ENCODE measurements at places on chromosomes 2 and 18.

GRCh38 chr18:63962137-63962536, 7.7 kb upstream of the SERPINB8 start:
- DNase-seq = no peak

GRCh38 chr2:239271882-239272281, 128.9 kb downstream of the HDAC4 start:
- no peak for DNase-seq

DNA sequence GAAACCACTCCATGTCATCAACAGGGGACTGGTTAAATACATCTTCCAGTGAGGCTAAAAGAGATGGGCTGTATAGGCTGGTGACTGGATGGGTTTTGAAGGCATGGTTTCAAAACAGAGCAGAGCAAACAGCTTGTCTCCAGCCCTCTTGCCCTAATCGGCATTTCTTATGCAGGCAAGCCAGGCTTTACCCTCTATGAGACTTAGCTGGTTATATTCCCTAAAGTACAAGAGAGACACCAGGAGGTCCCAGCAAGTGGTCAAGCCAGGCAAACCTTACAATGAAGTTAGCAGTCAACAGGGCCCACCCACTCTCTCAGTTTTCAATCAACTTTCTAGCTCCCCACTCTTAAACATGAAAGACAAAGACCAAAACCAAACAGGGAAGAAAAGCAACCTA, 19.0 kb downstream of the OSBPL1A start:
- no peak for DNase-seq

DNA sequence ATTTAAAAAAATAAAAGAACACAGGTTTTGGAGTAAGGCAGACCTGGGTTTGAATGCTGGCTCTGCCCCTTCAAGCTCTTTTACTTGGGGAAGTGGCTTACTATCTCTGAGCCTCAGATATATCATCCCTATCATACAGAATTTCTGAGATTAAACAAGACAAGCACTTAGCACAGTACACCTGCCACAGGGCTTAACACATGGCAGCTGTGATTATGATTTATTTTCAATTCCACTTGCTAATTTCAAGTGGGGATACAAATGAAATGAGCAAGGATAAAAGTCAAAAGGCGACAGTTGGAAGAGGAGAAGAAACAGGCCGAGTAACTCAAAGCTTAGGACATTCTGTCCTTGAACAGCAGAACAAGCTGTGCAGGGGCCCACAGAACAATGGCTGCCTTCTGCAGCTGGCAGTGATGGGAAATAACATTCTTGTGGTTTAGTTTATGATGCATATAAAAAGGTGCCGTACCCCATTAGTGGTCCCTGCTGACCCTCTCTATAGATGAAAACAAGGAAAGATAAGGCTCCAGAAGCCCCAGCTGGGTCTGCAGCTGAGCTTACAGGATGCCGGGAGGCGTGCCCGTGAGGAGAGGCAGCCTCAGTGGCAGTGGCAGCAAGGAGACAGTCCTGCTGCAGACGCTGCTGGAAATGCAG, 45.3 kb downstream of the KIF3C start:
- no peak for DNase-seq

- no peak for DNase-seq
Observed at GRCh38 chr2:136770384-136770783, 5.0 kb downstream of the THSD7B start.

DNA sequence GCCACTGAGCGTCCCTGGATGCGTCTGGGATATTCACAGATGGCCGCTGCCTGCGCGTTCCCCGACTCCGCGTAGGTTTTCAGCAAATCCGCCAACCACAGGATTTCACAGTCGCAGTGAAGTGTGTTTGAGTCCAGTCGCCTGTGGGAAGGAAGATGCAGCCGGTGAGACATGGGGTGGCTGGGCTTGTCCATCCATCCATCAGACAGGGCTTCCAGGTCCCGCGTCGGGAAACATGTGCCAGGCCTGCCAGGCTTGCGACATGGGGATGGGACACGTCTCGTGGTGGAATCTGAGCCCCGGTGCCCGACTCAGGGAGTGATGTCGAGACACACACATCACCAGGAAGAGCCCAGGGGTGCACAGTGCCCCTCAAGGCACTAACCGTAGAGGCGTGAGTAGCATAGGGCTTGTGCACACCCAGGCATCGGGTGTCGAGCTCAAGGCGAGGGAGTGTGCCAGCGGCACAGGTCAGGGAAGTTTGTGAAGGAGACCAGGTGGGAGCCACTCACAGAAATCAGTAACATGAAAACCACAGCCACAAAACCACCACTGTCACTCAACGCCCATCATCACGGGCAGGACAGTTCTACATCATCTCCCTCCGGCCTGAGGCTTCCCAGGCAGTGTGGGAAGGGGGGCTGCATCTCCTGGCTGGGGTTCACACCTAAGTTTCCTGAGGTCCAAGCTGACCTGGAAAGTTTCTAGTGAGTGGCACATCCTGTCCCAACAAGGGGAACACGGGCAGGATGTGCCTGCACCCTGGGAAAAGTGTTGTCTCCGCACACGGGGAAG, 63.9 kb downstream of the PXDN start:
- no peak for DNase-seq

GRCh38 chr2:74424139-74424992, 2.8 kb downstream of the WDR54 start:
- no peak for DNase-seq

DNA sequence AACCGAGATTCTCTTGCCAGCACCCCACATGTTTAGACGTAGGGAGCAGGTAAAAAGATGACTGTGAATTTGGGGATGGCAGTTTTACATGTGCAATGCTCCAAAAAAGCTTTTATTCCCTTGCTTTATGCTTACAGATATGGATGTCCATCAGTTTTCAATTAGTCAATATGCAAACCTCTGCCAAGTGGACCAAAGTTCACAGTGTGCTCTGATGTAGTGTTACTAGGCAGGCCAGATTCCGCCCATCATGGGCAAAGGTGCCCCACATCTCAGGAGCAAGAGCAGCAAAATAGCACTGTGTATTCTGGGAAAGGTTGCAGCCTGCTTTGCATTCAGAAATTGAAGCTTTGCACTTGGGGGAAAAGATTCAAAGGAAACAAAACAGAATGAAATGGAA, 329.7 kb upstream of the ZEB2 start:
- DNase-seq = no peak

DNA sequence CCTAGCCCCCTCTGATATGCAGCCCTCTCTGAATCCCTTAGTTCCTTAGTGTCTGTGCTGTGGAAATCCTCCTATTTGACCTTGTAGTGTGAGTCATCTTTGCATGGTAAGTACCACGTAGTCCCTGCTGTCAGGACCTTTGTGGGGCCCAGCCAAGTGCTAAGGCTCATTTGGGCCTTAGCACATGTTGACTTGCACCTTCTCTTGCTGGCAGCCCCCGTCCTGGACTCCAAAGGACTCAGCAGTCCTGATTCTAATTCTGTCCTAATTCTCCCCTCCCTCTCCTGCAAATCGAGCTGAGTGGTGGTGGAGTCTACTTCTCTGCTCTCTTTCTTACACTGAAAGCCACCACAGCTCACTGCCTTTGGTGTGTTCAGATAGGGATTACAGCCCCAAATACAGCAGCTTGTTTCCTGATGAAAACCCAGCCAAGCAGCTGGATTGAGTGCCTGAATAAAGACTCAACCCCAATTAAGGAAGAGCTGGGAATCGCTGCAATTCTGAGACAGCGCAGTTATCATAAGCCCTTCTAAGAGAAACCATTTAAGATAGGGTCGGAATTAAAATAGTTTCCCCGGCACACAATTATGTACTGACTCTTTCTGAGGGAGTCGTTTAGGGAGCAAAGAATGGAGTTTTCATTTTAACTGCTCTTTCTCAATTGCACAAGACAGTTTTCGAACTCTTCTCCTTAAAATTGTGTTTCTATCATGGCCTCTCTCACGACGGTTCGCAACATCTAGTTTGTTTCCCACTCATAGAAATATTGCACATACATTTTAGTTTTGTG, 215.6 kb upstream of the TNP1 start:
- DNase-seq = no peak

DNA sequence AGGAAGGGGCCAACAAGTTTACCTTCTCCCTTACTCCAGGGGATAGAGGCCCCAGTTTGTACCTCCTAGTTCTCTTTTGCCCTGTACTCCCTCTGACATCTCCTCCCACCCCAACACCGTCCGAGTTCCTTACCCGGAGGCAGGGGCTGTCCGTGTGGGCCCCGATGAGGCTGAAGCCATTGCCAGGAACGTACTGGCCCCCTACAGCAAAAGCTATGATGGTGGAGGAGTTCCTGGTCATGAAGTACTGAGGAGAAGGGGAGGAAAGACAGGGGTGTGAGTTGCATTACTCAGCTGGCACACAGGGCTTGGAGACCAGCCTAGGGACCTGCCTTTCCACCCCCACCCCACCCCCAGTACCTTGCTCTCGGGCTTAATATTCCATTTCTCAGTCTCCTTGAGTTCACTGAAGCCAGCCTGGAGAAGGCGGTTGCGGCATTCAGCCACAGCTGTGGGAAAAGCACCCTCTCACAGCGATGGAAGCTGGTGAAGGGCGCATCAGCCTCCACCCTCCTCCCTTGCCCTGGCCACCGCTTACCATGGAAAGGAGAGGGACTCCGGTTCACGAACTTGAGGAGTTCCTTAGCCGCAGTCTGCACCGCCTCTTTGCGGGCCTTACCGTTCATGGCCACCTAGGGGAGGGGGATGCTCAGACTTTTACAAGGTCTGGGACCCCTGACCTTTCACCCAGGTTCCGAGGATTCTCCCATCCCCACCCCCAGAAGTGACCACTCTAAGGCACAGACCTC, 1.0 kb downstream of the DNPEP start:
- no peak for DNase-seq

DNA sequence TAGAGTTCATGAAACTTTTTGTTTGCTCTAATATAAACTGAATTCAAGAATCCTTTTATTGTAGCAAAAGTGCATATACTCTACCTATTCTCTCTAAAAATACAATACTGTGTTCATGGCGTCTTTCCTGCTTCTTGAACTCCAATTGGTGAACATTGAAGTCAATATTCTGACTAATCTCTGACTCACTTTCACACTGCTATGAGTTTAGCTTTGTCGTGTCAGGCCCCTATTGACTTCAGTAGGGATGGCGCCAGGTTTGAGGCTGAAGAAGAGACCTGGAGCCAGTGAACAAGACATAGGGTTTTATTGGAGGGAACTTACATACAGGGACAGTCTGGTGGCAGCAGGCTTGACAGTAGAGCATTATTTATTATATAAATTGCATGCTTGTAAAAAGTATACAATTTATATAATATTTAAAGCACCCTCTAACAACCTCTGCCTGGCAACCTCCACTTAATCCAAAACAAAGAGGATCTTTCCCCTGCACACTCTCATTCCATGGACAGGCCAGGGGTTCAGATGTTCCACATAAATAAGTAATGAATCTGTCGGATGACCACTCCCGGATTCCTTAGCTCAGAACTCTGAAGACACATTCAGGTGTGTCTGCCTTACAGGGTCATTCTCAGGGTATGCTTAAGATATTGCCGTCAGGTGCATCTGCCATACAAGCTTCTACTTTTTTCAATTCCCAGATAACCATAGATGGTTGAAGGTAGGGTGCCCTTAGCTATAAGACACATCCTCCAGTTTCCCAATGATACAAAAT, 141.0 kb downstream of the CERS6 start:
- DNase-seq = no peak

DNA sequence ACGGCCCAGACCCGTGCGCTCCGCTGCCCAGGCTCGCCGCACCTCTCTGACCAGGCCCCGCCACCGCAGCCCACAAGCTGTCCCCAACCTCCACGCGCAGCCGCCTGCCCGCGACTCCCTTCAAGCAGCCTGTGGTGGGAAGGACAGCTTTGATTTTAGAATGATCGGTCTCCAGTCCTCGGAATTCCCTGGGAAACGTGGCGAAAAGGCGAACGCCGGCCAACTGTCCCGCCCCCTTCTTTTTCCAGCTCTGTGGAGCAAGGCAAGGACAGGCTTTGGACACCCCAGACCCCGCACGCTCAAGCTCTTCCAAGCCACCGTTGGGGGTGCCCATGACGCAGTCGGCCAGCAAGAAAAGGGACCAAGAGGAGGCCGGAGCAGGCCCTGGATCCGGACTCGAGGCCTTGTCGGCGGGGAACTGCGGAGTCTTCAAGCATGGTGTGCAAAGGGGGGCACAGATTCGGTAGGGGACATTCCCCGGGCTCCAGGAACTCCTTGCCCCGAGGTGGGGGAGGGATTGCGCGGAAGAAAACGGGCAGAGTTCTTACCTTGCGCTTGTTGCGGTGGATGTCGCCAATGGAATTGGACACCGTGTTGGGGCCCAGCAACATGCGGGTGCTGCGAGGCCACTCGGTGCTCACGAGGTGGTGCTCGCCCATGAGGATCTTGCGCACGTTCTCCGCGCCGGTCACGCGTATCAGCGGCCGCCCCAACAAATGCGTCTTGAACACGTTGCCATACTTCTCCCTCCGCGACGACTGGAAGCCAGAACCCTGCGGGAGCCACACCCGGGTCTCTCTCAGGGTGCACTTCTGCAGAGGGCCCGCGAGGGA, 4.0 kb downstream of the CYP26B1 start:
- no peak for DNase-seq

DNA sequence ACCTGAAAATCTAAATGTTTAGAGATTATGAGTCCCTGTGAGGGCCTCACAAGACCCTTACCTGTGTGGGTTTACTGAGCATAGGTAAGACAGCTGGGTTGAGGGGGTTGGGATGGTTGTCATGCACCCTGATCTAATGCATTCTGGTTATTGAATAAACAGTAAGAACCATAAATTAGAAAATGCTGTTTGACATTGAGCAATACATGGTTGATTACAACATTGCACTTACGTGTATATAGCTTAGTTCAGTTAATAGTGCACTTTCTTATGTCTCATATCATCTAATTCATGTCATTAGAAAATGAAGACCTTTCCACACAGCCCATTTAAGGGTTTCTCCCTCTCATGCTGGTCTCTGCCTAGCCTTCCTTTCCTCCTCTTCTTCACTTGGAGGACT, 253.5 kb upstream of the ATP5MC3 start:
- no peak for DNase-seq

- DNase-seq = peak; percentile 78
Observed at GRCh38 chr18:63890950-63891304, 3.4 kb downstream of the SERPINB2 start.

DNA sequence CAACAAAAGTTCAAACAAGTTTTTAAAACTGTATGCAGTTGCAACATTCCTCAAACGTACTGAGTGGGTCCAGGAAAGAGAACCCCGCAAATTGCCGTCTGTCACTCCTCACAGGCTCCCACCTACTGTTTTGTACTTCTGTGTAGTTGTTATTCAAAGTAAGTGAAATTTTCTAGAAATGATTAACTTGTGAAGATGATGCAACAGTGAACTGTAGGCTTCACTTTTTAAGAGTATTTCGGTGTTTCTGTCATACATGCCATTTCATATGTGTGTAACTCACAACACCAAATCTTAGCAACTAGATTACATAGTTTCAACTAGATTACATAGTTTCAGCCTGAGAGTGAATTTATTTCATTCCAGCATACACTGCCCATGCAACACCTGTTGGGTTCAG, 226.0 kb upstream of the TANK start:
- DNase-seq = no peak

GRCh38 chr2:221571551-221572218, 419 bp downstream of the EPHA4 start:
- peak; percentile 16 for DNase-seq

DNA sequence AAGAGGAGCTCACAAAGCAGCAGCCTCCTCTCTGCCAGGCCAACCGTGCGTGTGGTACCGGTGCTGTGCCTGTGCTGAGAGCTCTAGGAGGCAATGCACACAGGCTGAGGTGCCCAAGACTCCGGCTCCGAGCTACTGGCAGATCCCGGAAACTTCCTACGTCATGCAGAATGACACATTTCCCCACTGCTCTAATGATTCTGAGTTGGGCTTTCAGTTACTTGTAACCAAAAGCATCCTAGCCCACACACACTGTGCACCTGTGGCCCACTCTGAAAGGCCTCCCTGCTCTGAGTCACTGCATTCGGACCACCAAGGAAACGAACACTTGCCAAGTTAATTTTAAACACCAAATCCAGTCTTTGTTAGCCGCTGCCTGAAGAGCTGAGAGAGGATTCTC, 9.3 kb upstream of the RNU4ATAC start:
- no peak for DNase-seq
